ENCODE measurements at places on chromosomes 1 and 21.

- DNase-seq: no peak
Measured at GRCh38 chr1:215263636-215264035, 181.1 kb downstream of the KCNK2 start.

GRCh38 chr1:11031624-11032262, 15.3 kb downstream of the MASP2 start:
- no peak for DNase-seq

- DNase-seq: no peak
Measured at GRCh38 chr21:28516021-28516420, 476.7 kb downstream of the LTN1 start.

- DNase-seq: peak; percentile 91
Measured at GRCh38 chr1:199113265-199113869, 474.5 kb downstream of the PTPRC start.

DNA sequence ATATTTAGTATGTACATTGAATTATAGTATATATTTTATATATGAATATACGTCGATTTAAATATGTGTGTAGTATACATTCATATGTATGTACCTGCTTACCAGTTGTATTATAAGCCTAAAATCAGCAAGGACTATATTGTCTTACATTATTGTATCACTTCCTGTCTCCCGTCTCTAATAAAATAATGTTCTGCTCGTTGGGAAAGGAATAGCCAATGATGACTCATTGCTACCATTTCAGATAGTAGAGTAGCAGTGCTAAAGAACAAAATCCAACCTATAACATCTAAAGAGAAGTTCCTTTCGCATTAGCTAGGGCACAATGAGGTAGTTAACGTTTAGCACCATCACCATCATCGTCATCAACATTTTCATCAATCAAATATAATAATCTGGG, 39.9 kb upstream of the SMYD2 start:
- DNase-seq: no peak

GRCh38 chr1:244053831-244054230, 2.7 kb downstream of the ZBTB18 start:
- DNase-seq: no peak

GRCh38 chr1:186078245-186078644, 296.8 kb downstream of the TPR start:
- DNase-seq: no peak

DNA sequence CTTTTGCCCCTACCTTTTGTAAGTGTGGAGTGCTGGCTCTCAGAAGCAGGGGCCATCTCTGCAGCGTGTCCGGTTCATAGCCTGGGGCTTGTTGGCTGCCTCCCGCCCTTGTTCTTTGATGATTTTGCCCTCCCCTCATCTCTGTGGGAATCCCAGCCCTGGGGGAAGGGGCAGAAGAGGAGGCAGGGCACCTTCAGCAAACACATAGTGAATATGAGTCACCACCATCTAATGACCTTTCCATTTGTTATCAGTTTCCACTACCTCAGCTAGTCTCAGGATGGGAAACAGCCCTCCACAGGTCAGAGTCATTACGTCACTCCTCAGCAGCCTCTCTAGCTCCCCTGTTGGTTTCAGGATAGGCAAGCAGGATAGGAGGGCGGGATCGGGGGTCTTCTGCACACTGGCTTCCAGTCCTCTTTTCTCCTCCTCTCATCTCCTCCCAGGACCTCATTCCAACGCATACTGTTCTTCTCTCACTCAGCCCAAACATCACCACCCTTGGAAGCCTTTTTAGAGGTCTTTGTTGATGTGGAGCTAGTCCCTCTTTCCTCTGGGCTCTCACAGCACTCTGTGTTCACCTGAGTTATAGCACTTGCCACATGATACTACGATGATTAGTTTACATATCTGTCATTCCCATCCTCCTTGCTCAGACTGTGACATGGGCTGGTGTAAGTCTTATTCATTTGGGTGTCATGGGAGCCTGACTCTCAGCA, 15.8 kb downstream of the GADD45A start:
- no peak for DNase-seq

GRCh38 chr21:32200029-32200428, 78.8 kb downstream of the MIS18A start:
- DNase-seq: no peak

DNA sequence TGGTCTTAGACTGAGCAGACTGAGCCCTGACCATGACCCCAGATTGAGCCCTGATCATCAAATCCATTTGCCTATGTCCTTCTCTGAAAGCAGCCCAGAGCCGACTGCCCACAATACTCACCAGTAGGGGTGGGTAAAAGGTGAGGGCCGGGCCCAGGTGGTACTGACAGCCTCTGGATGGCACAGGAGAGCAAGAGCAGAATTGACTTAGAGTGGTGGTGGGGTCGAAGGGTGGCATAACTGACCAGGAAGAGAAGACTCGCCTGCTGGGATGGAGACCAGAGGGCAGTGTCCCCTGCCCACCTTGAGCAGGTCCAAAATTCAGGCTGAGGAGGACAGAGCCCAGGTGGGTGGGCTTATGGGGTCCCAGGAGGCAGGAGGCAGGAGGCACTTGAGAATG, 161.3 kb upstream of the POU3F1 start:
- DNase-seq: no peak

DNA sequence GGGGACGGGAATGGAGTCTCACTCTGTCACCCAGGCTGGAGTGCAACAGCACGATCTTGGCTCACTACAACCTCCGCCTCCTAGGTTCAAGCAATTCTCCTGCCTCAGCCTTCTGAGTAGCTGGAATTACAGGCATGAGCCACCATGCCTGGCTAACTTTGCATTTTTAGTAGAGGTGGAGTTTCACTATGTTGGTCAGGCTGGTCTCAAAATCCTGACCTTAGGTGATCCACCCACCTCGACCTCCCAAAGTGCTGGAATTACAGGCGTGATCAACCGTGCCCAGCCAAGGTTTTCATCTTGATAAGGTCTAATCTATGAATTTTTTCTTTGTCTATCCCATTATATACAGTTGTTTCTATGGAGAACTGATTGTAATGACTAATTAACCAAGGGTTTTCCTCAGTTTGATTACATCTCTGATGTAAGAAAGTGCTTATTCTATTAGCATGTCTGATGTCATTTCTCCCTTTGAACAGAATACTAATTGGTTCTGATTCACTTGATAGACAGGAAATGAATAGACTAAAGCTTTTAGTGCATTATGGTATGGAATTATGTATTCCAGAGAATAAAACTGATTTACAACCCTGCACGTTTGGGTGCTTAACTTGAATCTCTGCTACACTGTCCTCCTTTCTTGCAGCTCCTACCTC, 11.9 kb downstream of the PACC1 start:
- no peak for DNase-seq
